Amygdala (tissue), 56 donors: ENCODE measurements at places on chromosomes 2 and 18.

DNA sequence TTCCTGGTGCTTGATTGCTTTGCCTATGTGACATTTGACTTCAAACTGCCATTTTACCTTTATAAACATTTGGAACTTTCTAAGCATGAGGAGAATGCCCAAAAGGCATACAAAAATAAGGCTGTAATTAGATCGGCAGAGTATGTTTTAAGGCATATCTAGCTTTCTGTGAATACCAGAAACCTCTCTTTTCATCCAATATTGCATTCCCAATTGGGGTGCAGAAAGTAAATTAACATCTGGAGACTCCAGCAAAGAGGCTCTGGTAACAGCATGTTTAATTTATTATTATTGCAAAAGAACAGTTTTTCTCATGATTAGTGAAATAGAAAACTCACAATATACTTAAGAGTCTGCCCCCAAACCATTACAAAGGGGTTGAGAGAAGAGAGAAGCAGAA is 32.1 kb downstream of the FRZB start:
- DNase-seq = no peak

- no peak for DNase-seq
Observed at GRCh38 chr18:39037925-39038324, 1472.3 kb upstream of the CELF4 start.

- DNase-seq = no peak
Observed at GRCh38 chr18:21703241-21703820, 1.2 kb downstream of the ABHD3 start.

GRCh38 chr2:213934560-213934959 is 476.3 kb upstream of the VWC2L start:
- DNase-seq = no peak

DNA sequence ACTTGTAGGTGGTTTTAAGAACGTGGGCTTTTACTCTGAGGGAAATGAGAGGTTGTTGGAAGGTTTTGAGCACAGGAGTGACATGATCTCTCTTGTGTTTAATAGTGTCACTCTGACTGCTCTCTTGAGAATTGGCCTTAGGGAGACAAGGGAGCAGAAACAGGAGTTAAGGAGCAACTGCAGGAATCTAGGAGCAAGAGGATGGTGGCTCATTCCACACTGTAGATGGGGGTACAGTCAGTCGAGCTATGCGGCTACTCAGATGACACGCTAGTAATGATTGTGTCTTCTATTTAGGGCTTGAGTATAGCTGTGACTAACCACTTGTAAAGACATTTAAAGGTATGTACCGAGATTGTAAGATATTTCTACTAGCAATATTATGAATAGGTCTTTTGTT is 87.4 kb downstream of the RPRM start:
- no peak for DNase-seq

GRCh38 chr2:147464737-147465357 is 380.0 kb upstream of the ACVR2A start:
- no peak for DNase-seq
